Fibroblast of skin of right quadriceps (primary cell): ENCODE measurements at places on chromosomes 4 and X.

- no peak for DNase-seq
Observed at GRCh38 chr4:21726255-21726815, 222.2 kb downstream of the KCNIP4 start.

DNA sequence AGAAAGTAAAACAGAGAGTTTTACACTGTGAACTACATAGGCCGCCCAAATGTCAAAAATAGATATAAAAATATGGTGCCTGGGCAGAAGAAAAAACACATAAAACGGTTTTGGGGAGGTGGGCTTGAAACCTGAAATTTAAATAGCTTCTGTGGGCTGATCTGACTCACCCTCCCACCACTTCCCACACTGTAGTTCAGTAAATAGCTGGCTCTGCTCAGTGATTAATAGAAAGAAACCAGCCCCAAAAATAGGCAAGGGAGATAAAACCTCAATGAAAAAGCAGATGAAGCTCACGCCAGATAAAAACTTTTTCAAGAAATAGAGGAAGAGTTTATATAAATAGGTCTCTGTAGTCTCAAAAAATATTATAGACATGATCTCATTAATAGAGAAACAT, 13.2 kb upstream of the COX7B2 start:
- DNase-seq = no peak

GRCh38 chrX:24266996-24267395, 46.9 kb downstream of the SUPT20HL2 start:
- peak; percentile 18 for DNase-seq

GRCh38 chr4:119041951-119042560, 93.6 kb upstream of the MYOZ2 start:
- DNase-seq = peak; percentile 79

GRCh38 chr4:174451718-174452296, 70.5 kb downstream of the HPGD start:
- DNase-seq = no peak

- DNase-seq = peak; percentile 72
Observed at GRCh38 chr4:76883147-76883546, 14.8 kb downstream of the SOWAHB start.

DNA sequence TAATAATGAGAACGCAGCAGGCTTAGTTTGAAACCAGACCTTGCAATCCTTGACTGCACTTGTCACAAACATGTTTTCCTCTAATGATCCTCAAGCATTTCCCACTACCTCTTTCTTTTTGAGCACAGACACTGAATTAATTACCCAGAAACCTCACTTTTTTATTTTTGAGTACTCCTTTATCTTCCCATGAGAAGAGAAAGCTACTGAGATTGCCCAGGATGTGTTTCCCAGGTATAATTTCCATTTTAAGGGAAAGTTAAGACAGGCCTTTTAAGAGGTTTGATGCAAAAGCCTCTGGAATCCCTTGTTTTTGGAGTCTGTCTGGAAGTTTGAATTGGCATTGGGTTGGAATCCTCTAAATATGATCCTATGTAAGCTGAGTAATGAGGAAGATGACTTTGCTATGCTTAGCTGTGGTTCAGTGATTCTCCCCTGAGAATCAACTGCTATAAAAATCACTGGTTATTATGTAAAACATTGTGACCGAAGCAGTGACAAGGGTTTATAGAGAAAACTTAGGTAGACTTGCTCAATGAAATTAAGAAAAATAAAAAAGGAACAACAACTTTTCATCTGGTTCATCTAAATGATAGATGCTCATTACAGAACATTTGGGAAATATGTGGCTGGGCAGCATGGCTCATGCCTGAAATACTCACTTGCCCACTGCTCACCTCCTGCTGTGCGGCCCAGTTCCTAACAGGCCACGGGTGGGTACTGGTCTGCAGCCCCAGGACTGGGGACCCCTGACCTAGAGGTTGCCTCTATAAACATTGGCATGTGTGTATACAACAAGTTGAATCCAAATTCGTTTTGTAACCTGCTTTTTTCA, 10.8 kb upstream of the RHOH start:
- DNase-seq = peak; percentile 62

DNA sequence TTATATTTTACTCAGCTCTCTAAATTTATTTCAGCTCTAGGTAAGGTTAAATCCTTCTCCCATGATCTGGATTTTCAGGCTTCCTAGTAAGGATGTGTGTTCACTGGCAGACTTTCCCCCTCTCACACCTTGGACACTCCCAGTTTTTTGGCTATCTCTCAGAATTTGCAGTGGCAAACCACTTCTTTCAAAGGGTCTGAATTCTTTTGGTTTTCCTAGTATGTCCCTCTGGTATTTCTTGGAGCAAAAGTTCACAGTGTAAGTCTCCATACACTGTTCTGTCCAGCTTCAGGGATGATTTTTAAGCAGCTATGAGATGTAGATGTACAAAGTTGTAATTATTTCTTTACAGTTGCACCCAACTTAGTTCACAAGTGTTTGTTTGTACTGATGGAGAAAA, 653.8 kb upstream of the GALNT7 start:
- DNase-seq = peak; percentile 33

DNA sequence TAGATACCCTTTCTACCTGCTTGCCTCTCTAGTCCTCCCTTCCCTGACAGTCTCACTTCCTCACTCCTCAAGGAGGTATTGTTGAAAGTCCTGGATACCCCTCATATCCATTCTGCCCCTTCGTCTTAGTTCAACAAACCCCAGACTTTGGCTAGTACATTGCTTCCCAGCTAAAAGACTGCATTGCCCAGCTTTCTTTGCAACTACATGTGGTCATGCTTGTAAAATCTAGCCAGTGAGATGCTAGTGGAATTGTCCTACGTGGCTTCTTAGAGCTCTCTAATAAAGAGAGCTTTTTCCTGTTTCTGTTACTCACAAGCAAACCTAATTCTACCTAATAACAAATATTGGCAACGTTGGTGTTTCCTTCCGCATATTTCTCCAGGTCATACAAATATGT, 237.9 kb upstream of the PSAPL1 start:
- no peak for DNase-seq

- DNase-seq = no peak
Observed at GRCh38 chrX:40476958-40477357, 103.8 kb upstream of the ATP6AP2 start.

GRCh38 chr4:143668930-143669552, 31.4 kb downstream of the FREM3 start:
- no peak for DNase-seq

- no peak for DNase-seq
Observed at GRCh38 chrX:125826774-125827451, 339.2 kb downstream of the DCAF12L2 start.

DNA sequence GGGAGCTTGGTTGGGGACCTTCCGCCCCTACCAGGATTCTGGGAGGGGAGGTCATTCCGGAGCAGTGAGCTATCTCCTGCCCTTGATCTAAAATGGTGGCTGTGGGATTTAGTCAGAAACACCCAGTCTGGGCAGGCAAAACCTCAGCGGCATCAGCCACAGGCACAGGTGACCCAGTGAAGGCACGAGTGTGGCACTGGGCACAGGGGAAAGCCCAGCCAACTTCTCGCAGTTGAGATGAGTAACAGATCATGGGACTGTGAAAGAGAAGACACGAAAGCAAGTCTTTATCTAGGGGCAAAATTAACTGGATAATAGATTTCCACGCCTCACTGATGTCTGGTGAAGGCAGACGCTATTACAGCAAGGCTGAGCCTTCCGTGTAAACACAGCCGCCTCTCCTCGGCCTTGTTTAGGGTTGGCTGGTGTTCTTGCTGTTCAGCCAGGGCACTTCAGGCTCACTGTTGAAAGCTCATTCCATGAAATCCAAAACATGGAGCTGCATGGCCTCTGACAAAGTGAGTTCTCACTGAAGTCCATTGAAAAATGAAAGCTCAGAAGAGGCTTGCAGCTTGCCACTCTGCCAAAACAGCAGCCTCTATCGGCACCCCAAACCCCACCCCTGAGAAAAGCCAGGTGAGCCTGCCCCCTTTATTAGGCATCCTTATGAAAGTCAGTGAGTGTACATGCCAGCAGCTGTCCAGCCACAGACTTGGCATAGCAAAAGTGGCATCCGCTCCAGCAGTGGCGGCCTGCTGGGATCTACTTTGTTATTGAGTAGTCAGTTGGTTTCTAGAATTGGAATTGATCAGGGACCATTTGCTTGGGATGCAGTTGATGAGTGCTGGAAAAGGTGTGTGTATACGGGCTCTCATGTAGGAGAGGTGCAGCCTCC, 102.3 kb upstream of the MTM1 start:
- DNase-seq = no peak

- peak; percentile 20 for DNase-seq
Observed at GRCh38 chr4:119227690-119228089, 15.2 kb downstream of the USP53 start.

DNA sequence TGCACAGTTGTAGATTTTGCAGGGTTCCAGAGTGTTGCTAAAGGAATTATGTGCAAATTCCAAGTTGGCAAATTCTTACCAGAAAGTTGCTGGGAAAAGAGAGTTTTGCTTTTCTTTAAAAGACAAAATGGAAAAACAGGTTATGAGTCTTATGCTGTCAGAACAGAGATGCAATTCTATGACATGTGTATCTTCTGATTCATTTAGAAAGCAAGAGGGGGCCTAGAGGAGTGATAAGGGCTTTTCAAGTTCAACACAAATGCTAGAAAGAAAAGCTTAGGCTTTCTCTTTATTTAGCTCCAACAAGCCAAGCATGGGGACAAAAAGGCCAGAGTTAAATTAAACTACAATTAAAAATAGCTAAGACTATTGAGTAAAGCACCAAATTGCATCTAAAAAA, 72.4 kb upstream of the GATB start:
- no peak for DNase-seq

DNA sequence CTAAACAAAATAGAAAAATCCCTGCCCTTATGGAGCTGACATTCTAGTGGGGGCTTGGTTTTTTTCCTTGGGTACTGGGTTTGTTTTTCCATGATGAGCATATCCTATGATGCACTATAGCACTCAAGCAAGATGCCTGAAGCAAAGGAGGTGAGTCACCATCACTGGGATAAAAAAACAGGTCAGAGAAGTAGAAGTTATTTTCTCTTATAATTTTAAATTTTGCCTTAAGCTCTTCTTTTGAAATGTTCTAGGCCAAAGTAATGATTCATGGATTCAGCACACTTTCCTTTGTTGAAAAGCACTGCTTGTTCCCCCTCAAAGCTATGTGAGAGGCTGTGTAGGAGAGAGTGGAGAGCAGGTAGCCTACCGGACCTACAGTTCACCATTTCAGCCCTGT, 15.2 kb upstream of the CXCL2 start:
- peak; percentile 70 for DNase-seq

DNA sequence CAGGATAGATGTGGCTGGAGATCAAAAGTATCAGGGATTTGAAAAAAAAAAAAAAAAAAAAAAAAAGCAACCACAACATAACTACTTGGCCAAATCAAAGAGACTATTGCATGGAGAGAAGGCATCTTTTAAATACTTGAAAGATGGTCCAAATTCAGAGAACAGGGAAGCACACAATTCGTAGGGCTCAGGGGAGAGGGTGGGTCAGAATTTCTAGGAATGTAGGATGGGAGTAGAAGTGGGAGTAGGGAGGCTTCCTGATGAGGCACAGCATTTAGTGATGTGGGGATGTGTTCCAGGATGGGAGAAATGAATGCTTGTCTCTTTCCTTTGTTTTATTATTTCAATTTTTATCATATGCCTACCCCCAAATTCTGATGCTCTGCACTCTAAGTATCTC, 36.3 kb downstream of the RTL3 start:
- no peak for DNase-seq

DNA sequence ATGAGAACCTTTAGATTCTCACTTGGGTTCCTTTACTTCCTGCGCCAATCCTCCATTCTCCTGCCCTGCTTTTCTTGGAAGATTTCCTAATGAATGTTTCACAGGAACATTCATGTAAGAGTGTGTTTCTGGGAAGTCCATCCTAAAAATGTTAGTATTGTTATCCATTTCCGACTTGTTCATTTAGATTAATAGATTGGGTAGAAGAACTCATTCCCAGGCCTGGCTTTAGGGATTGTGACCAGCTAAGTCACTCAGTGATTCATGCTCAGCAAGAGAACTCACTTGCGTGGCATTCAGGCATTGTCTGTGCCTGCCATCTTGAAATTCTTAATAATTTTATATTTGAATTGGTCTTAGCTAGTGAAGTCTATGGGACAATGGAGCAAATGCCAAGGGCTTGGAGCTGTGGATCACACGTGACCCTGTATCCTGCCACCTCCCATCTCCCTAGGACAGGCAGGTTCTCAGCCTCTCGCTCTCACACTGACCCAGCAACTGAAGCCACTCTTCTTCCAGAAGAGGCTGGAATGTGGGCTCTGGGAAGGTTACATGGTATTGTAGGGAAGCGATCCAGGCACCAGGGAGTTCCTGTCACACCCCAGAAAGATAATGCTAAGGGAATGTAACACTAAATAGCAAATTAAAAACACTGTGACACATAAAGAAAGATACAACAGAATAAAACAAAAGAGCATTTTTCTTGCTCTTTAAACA, 562.1 kb downstream of the TMA16 start:
- no peak for DNase-seq

- DNase-seq = peak; percentile 19
Observed at GRCh38 chrX:50067435-50068284, 133.1 kb downstream of the AKAP4 start.

DNA sequence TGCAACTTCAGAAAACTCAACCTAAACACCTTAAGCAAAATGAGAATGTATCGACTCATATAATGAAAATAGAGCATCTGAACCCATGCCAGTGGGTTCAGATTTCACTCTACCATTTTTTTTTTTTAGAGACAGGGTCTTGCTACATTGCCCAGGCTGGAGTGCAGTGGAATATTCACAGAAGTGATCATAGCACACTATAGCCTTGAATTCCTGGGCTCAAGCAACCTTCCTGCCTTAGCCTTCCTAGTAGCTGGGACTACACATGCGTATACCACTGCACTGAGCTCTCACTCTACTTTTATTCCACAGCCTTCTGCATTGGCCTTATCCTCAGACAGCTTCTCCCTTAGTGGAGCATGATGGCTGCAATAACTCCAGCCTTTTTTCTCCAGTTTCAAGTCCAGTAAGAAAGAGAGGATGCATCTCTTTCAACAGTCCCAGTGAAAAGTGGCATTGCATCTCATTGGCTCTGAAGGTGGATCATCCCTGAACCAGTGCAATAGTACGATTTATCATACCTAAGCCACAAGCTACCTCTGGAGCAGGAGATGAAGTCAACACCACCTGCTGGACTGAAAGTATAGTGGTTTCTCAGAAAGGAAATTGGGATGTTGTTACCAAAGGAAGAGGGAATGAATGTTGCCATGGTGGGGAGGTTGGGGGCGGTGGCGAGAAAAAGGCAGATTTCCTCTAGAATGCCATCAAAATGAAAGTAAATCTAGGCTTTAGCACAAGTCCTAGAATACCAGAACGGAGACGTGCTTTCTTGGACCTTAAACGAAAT, 2.0 kb upstream of the SOD3 start:
- no peak for DNase-seq

- no peak for DNase-seq
Observed at GRCh38 chr4:47698837-47699236, 139.0 kb downstream of the CORIN start.

- no peak for DNase-seq
Observed at GRCh38 chr4:79763486-79764075, 309.4 kb downstream of the ANTXR2 start.

- DNase-seq = no peak
Observed at GRCh38 chrX:119948381-119948780, 4.8 kb upstream of the NKAP start.

- DNase-seq = no peak
Observed at GRCh38 chr4:92522356-92522755, 218.6 kb downstream of the GRID2 start.
